ENCODE measurements at places on chromosomes 4 and X.

GRCh38 chr4:156970501-156971164 is 966 bp downstream of the PDGFC start:
- DNase-seq: no peak

DNA sequence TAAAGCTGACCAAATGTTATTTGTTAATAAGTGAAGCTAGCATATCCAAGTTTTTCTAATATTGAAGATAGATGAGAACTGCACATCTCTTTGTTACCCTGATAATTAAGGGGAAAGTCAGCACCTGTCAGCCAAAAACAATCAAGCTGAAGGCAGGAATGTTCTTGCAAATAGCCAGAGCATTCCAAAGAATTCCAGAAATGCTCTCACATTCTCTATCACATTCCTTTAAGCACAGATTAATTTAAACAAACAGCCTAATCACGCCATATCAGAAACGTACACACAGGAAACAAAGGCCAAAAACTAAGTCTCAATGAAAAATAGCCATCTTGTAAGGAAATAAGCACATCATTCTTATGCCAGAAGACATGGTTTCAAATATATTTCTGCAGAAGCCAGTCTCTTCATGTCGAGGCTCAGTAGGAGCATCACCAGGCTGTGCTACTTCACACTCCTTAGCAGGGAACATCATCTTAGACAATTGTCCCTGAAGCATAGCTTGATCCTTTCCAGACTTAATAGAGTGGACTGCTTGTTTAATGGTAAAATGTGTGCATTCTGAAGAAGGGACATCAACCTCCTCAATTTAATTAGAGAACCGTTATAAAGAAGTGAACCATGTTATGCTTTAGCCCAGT is 252.9 kb upstream of the TTC29 start:
- no peak for DNase-seq

- no peak for DNase-seq
Observed at GRCh38 chrX:37879692-37880091, 32.3 kb upstream of the DYNLT3 start.

DNA sequence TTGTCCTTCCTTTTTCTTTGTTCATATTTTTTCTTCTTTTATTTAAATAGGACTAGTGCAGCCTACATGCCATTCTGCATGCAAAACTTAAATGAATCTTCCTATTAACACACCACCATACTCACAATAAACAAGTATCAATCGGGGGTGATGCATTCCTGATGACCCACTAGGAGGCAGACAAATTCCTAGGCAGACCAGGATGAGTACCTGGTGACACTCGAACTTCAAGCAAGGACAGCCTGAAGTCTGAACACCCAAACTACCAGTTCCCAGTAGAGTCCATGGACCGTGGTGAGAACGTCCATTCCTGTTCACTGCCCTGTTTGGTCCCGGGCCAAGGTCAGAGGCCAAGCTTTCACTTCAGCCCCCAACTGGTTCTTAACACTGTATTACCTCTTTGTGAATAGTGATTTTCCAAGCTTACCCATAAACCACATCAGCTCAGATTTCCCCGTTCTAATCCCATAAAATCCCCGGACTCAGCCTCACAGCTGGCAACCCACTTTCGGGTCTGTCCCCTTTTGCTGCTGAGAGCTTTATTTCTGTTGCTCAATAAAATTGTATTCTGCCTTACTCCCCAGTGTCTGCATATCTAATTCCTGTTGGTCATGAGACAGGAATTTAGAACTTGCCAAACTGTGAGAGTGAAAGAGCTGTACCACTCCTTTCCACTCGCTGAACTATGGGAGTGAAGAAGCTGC is 1286.6 kb downstream of the FSTL5 start:
- DNase-seq: peak; percentile 5

DNA sequence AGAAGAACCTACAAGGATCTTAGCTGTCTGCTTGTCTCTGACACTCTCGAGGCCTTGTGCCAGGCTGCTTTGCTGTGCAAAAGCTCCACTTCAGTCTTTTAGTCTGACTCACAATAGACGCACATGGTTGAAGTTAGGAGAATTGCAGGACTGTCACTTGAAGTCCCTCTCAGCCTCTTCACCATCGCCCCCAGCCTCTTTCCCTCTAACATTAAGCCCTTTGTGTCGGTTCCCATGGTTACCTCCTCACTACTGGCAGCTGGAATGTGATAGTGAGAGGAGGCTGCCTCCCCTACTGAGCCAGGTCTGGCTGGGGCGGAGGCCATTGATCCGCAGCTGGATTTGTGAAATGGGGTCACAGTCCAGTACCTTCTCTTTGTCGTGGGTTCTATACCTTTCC is 201.8 kb downstream of the SOWAHB start:
- DNase-seq: peak; percentile 35

GRCh38 chr4:42515156-42515884 is 118.0 kb downstream of the SHISA3 start:
- peak; percentile 19 for DNase-seq

DNA sequence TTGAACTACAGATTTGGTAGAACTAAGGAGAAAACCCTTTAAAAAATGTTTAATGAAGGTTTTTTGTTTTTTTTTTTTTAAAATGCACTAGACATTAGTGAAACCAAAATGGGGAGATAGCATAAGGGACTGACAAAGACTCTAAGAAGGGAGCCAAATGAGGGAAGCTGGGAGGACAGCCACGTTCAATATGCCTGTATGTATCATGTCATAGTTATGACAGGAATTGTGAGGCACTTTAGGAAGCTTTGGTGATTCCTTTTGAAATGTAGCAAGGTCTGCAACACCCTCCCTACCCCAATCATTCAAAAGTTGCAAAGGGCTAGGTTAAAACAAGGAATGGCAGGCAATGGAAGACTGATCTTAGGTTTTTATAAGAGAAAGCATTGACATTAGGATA is 526.0 kb downstream of the TLL1 start:
- no peak for DNase-seq

- DNase-seq: no peak
Observed at GRCh38 chrX:37543324-37543723, 28.1 kb upstream of the LANCL3 start.

DNA sequence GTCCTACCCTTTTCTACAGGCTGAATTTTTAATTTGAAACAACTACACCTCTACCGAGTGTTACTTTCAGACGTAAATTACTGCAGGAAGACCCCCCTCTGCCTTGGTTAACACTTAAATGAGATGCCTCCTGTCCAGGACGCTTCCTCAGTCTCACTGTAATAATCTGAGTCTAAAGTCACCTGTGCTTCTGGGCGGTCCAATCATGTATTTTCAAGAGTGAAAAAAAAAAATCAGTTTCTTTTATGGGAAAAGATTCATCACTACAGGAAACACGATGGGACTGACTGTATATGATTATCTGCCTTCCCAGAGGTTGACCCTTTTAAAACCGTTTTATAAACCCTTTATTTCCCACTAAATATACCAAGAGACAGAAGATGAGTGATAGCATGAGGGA is 776 bp downstream of the RBM47 start:
- DNase-seq: no peak

- no peak for DNase-seq
Observed at GRCh38 chr4:188949596-188949995, 810.4 kb downstream of the TRIML1 start.

GRCh38 chrX:150848914-150849365 is 49.5 kb downstream of the CD99L2 start:
- DNase-seq: peak; percentile 49

GRCh38 chr4:171646984-171647383 is 166.2 kb upstream of the GALNTL6 start:
- no peak for DNase-seq

DNA sequence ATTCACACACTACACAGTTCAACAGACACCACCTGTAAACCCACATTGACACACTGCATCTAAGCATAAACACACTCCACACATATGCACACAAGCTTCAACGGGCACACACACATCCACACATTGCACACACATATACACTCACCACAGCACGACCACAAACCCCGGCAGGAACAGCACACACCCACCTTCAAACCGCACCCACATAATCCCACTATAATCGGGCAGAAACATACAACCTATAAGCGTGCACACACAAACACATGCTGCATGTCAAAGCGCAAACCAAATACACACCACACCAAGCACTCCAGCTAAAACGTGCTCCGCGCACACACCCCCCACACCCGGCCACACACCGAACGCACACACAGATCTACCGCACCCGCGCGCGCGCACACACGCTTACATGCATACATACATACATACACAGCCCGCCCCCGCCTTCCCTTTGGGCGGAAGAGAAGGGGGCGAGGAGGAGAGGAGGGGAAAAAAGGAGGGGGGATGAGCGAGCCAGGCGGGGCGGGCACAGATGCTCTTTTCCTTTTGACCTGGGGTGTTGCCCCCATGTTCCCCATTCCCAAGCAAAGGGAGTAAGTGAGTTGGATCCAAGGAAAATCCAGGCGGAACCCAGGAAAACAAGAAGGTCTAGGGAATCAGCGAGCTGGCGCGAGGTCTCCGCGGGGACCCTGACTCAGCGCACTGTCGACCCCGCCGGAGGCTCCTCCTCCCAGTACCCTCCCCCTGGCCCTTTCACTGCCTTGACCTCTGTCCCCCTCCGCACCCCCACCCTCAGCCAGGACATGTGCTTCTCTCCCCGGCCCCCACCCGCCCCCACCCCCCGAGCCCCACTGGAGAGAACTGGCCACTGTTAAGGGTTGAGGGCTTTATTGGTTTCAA is 9.9 kb downstream of the ARHGAP36 start:
- no peak for DNase-seq

GRCh38 chr4:41471126-41472071 is 66.6 kb upstream of the LIMCH1 start:
- DNase-seq: no peak

GRCh38 chrX:17633546-17633945 is 103.7 kb upstream of the SCML1 start:
- DNase-seq: no peak

- DNase-seq: no peak
Observed at GRCh38 chr4:156636381-156636780, 335.2 kb downstream of the PDGFC start.

GRCh38 chr4:7539659-7540058 is 104.9 kb upstream of the PSAPL1 start:
- DNase-seq: no peak

DNA sequence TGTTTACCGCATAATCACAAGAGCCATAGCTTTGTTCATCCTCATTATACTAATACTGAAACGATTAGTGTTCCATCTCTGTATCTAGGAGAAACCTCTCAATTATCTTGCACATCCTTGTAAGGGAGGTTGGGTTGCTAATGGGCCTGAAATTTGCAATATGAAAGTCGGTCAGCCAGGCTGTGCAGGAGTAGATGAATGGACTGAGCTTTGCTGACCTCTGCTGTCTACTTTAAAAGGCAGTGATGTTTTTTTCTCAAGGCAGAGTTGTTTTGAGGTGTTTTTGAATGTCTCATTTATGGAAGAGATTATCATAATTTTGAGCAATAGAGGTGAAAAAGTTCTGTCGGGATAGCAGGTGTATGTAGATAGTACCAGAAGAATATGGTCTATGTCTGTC is 47.9 kb upstream of the LINC00632 start:
- peak; percentile 12 for DNase-seq

DNA sequence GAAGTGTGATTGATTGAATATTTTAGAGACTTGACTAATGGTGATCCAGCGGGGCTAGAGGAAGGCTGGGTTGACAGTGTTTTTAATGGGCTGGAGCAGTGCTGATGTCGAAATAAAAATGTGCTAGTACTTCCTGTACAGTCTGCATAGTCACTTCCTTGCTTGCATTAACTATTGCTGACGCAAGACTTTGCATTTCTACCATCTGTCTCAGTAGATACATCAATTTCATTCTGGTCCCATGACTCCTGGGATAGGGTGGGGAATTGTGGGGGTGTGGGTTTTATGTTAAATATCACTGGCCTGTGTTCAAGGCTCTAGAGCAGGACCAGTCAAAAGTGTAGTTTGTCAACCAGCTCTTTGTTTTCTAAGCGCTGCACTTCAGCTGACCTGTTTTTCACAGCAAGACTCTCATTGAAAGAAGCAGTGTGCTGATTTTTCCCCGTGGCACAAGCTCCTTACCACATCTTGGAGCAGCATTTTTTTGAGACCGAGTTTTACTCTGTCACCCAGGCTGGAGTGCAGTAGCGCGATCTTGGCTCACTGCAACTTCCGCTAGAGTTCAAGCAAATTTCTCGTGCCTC is 35.2 kb upstream of the PHEX start:
- DNase-seq: peak; percentile 46

DNA sequence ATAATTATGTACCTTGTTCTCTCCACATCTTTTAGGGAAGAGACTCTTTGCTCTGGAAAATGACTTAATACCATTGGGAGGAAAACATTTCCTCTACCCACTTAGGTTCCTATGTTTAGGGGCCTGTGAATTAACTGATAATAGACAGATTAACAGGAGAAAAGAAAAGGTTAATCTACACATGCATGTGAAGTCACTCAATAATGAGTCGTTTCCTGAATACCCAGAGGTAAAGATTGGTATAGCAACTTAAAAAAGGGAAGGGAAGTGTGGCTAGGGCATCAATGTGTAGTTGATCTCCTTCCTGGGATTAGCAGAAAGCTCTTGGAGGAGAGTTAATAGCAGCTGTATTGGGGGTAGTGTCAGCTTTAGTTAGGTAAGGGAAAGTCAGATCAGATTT is 419.5 kb upstream of the ATOH1 start:
- no peak for DNase-seq

DNA sequence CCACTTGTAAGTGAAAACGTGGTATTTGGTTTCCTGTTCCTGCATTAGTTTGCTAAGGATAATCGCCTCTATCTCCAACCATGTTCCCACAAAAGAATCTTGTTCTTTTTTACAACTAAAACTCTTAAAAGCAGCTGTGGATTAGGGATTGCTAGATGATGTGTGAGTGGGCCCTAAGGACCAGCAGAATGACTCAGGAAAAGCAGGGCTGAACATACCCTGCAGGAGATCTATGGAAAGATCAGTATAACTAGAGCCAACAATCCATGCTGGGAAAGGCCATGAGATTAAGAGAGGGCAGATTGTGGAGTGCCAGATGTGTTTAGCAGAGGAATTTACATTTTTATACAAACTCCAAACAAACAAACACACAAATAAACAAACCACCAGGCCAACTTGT is 128.4 kb upstream of the TMEM164 start:
- no peak for DNase-seq

DNA sequence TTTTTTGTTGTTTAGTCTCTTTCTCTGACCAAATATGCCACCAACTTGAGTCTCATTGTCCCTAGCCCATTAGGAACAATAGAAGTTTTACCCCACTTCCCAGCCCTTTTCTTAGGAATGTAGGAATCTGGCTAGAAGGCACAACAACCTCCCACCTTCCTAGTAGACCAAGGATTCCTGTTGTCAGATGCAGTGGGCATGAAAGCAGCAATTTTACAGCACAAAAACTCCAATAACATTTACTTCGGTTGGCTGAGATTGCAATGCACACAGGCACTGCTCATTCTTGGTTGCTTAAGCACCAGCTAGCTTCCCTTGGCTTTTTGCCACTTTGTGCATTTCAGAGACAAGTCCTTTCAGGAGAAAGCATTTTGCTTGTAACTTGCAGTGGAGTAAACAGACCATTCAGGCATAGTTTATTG is 312.8 kb downstream of the TENM3 start:
- DNase-seq: peak; percentile 78

Measured in astrocyte of the spinal cord (primary cell).